ENCODE measurements at places on chromosomes 7 and 10.
A peak's percentile ranks its signal among the peaks of the same experiment; 100 is the strongest.

GRCh38 chr7:102451371-102452054 lies 13.2 kb downstream of the ALKBH4 start:
- no peak for DNase-seq

DNA sequence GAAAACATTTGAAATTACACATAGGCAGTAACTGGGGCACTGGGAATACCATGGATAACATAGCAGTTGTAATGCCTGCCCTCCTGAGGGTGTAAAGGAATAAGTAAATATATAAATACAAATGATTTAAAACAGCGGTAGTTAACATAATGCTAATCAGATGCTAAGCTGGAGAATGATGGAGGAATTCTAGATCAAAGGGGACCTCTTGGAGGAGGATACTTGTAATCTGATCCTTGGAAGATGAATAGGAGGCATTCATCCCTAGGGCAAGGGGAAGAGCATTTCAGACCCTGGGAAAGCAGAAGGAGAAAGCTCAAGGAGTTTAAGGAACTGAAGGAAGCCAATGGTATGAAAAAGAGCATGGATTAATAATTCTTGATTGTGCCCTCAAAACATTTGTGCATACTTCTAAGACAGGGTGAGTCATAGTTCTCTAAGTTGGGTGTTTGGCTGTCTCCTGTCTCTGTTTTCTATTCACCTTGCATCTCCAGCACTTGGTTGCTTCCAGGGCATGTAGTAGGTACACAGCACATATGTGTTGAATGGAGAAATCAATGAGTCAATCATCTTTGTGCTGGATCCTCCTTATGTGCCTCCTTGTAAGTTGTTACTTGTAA lies 54.8 kb upstream of the PLPP4 start:
- no peak for DNase-seq

GRCh38 chr7:105218215-105218614 lies 170.5 kb downstream of the SRPK2 start:
- no peak for DNase-seq

GRCh38 chr10:77236700-77237099 lies 400.9 kb downstream of the KCNMA1 start:
- DNase-seq = no peak

GRCh38 chr7:16399265-16399831 lies 22.0 kb downstream of the CRPPA start:
- DNase-seq = no peak

- no peak for DNase-seq
These were observed 75.4 kb downstream of the ANK3 start for GRCh38 chr10:60314069-60314940.

DNA sequence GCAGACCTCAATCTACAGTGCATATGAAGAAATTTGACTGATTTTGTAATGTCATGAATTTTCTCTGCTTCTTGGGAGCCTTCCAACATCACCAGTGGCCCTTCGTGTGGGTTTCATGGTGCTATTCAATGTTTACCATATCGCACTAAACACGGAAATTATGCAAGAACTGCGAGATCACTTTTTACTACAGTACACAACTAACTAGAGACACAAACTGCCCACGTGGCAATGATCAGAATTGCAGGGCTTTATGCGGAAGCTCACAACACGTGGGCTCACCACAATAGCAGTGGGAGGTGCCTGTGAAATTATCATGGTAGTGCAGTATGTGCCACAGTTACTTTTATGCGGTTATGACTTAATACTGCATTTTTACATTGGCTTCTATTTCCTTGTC lies 449.7 kb upstream of the KLF6 start:
- peak; percentile 7 for DNase-seq

Measured in activated CD4-positive, CD25-positive, alpha-beta regulatory T cell treated with anti-CD3 and anti-CD28 coated beads, Interleukin-2, amount 50 U/mL, for 16 hours (primary cell).